ENCODE measurements at places on chromosomes 6 and 20.

- DNase-seq, result no peak
Measured at GRCh38 chr6:133977983-133978895, 25.2 kb downstream of the TBPL1 start.

DNA sequence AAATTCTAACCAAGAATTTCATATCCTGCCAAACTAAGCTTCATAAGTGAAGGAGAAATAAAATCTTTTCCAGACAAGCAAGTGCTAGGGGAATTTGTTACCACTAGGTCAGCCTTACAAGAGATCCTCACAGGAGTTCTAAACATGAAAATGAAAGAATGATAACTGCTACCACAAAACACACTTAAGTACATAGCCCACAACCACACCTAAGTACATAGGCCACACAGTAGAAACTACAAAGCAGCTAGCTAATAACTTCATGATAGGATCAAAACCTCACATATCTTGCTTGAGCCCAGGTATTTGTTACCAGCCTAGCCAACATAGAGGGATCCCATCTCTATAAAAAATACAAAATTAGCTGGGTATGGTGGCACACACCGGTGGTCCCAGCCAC, 50.4 kb downstream of the IRAK1BP1 start:
- no peak for DNase-seq

DNA sequence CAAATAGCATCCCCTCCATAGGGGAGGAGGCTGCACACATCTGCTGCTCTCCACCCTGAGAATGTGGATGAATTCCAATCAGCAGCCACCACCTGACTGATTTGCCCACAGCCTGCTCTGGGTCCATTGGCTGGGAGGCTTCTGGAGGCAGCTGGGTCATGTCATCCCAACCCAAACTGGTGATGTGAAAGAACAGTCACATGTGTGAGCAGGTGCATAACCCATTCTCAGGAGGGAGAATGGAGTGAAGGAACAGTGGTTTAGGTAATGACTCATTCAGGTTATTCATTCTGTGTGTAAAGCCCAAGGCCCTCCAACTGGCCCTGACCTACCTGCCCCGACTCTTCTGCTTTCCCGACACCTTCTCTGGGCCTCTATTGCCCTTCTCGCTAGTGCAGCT, 90.9 kb upstream of the GCM1 start:
- no peak for DNase-seq

GRCh38 chr20:31593221-31594001, 11.7 kb upstream of the ID1 start:
- DNase-seq, result no peak

GRCh38 chr20:39916236-39916765, 772.7 kb downstream of the MAFB start:
- DNase-seq, result no peak

GRCh38 chr6:139376604-139377218, 2.3 kb upstream of the CITED2 start:
- no peak for DNase-seq

- DNase-seq, result no peak
Measured at GRCh38 chr20:48797275-48797825, 30.4 kb downstream of the PREX1 start.

- no peak for DNase-seq
Measured at GRCh38 chr6:38155621-38156204, 336.2 kb downstream of the ZFAND3 start.

GRCh38 chr20:58361481-58362205, 27.4 kb upstream of the VAPB start:
- DNase-seq, result peak; percentile 4

GRCh38 chr6:88662163-88662580, 301.2 kb downstream of the RNGTT start:
- DNase-seq, result no peak

GRCh38 chr6:20789162-20789561, 254.9 kb downstream of the CDKAL1 start:
- no peak for DNase-seq

DNA sequence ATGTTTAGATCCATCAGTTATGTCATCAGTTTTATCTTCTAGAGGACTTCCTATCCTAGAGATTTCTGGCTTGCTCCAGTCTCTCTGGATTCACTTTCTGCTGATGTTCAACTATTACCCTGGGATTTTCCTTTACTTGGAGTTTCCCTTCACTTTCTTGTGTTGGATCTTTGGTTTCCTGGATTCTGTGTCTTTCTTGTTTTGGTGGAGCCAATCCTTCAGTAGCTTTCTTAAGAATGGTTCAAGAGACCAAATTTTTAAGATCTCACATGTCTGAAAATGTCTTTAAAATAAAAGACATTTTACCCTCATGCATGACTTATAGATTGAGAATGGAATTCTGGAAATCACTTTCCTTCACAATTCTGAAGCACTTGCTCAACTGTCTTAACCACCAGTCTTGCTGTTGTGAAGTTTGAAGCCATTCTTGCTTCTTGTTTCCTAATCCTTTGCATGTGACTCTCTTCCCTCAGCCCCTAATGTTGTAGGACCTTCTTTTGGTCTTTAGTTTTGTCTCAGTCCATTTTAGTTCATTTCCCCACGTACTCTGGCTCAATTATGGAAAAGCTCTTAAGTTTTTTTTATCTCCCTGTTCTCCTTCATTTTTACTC, 87.9 kb downstream of the ARID1B start:
- DNase-seq, result no peak

DNA sequence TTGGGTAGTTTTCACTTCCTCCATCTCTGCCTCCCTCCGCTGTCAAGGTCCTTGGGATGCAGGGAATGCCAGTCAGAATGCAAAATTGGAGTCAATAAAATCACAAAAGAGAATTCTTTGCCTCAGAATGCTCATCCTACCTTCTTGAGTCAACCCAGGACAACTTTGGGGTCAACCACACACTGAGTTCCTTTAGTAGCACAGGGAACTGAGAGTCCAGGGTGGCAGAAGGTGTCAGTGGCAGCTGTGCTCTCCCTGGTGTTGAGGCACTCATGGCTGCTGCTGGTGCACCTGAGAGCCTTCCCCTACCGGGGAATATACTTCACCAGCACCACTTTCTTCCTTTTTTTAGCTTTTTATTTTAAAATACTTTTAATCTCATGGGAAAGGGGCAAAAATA, 829 bp upstream of the NOTCH4 start:
- no peak for DNase-seq

- no peak for DNase-seq
Measured at GRCh38 chr20:32215147-32215546, 7.5 kb downstream of the POFUT1 start.

DNA sequence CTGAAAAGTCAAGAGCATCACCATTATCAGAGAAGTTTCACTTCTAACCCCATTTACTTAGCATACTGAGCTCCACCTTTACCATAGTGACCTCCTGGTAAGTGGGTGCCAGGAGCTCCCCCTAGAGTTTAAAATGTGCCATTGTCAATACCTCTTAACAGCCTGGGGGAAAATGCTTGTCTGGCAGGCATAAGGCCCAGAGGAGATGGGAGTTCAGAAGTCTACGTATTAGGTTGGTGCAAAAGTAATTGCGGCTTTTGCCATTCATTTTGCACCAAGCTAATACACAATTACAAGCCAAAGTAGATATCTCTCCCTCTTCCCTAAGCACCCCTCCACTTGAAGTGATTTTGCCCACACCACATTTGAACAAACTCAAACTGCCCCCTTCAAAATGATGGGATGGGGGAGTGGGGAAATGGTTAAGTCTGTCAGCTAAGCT, 919.0 kb downstream of the KIF16B start:
- no peak for DNase-seq

DNA sequence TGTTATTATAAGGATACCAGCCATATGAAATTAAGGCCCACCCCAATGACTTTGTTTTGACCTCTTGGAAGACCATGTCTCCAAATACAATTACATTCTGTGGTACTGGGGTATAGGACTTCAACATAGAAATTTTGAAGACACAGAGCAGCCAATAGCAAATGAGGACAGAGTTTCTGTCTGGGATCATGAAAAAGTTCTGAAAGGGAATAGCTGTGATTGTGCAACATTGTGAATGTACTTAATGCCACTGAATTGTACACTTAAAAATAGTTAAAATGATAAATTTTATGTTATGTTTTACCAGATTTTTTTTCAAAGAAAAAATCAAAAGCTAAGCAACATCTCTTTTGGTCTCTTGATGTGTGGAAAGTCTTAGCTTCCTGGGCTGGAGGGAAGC, 27.0 kb upstream of the AGPAT4 start:
- no peak for DNase-seq

GRCh38 chr20:56766528-56766927, 137.4 kb downstream of the TFAP2C start:
- DNase-seq, result no peak

DNA sequence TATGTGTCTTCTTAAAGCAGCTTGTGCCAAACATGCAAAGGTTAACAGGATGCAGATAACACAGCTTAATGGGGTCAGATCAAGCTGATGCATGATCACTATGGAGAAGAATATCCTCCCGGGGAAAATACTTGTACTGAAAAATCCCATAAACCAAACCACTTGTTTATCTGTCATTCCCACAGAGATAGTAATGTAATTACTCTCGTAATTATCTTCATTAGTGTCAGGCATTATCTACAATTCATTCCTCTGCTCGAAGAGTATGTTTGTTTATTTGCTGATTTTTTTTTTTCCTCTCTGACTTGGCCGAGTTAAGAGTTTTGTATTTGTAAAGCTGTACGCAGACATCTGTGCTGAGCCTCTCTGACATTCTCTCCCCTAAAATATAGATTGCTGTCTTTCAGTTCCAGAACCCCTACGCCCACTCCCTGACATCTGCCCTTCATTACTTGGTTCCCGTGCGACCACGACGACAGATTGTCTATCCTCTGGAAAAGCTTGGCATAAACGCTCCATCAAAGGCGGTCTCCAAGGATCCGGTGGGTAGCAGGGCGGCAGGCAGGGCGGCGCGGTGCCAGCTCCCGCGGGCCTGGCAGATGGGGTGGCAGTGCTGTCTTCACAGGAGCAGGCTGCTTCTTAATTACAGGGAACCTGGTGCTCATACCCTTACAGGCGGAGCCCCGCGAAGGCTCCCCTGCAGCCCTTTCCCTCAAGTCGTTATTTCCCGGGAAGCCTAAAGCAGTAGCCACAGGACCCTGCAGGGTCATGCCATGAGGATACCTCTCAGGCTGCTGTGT, 147.2 kb downstream of the CFAP61 start:
- no peak for DNase-seq

DNA sequence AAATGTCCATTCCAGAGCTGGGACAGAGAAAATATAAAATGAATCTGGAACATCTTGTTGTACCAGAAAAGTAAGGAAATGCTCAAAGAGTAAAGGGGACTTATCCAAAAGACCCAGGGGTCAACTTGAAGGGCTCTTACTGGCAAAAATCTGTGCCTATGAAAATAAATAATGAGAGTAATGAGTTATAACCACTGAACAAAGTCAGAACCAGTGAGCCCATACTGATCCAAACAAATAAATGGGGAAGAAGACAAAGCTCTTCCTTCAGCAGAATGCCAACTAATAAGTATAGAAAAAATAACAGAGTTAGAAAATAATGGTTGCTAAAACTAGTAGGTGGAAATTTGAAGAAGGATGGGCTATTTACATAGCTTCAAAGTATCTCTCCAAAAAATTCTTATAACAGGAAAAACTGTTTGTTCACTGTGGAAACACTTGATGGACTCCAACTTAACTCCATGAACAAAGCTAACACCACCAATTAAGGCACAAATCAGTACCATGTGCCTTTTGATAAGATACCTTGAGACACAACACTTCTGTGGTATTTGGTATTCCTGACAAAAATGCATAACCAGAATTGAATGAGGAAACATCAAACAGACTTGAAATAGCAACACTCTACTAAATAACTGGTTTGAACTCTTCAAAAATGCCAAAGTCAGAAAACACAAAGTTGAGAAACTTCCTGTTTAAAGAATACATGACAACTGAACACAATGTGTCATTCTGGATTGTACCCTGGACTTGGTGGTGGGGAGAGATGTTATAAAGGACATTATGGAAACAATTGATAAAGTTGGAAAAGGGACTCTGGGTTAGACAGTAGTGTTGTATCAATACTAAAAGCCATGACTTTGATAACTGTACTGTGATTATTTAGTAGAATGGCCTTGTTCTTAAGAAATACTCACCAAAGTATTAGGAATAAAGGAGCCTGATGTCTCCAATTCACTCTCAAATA, 197.5 kb downstream of the ISM1 start:
- no peak for DNase-seq

- DNase-seq, result no peak
Measured at GRCh38 chr6:169370054-169370453, 116.4 kb upstream of the THBS2 start.
